ENCODE measurements at places on chromosomes 7 and 10.
A peak's percentile ranks its signal among the peaks of the same experiment; 100 is the strongest.

DNA sequence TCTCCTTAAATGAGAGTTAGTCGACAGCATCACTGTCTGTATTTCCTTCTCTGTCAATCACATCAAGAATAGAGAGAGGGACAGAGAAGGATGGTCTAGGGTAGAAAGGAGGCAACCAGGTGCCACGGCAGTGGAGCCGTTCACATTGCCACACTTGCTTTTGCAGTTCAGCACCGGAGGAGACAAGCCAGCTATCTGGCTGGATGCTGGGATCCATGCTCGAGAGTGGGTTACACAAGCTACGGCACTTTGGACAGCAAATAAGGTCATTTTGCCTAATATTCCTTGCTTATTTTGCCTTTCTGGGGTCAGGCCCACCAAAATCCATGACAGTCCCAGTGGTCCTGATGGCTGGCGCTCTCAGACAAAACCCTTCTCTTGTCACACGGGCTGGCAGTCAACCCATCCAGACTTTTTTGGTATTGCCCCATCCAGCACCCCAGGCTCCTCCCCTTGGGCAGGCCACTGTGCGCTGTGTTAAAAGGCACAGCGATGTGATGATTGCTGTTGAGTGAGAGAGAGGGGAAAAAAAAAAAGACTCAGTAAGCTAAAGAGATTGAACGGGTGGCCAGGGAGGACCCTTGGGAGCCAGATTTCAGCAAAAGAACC lies 8.4 kb downstream of the CPA2 start:
- DNase-seq: peak; percentile 40

DNA sequence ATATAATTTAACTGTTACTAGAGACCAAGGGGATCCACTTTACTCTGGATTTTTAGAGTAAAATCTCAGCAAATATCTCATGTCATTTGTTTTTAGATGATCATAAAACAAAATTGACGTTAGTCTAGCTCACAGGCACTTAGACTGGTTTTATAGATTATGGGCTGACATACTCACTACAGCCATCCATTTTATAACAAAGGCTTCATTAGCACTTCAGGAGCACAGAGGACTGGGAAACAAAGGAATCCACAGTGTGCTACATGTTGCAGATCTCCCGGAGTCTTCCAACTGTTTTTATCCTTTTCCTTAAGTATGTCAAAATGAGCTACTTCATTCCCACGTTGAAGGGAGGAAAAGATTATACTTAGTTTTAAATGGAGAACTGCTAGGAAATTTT lies 15.9 kb upstream of the SCRN1 start:
- DNase-seq: no peak

GRCh38 chr10:70781461-70782051 lies 3.6 kb downstream of the TBATA start:
- no peak for DNase-seq

DNA sequence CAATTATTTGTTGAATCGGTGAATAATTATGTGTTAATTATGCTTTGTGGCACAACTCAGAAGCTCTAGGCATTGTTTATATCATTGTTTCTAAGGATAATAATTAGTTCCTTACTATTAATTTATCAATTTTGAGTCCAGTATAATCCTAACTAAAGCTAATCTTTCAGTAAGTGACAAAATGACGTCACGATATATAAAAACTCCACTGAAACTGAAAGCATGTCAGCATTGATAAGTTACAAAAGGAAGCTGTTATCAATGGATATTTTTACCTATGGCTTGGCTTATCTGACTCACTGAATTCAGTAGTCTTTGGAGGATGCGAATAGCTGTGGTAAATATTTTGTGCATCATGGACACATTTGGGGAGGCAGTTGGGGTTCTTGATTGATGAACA lies 793.1 kb downstream of the NXPH1 start:
- DNase-seq: no peak

DNA sequence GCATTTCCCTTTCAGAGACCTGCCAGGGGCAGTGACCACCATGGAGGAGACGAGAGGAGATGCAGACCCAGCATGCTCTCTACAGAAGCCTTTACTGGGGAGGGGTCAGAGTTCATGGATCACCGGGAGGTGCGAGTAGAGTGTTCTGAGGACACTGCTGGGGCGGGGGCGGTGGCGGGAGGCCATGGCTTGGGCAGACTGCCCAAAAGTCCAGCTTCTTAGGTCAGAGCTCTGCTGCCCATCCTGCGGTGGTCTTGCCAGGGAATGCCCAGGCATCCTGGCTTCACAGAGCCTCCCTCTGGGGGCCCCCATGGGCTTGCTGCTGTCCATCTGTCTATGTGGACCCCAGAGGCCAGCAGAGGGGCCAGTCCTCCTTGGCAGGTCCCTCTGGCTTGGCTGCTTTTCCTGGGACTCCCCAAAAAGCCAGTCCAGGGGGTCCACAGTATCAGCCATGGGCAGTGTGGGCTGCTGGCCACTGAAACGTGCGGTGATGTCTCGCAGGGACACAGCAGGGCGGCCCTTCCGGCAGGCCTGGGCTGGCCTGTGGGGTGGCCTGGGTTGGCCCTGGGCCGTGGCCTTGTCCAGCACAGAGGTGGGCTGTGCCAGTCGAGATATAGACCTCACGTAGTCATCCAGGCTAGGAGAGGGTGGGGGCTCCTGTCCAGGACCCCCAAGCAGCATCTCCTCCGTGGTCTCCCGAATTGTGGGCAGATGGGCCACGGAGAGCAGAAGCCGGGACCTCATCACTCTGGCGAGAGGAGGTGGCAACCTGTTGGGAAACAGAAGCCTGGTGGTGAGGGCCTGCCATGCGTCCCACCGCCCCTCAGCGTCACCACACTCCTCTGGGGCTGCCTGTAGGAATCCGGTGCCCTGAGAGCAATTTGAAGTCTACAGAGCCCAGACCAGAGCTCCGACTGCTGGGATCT lies 1.1 kb downstream of the DEPP1 start:
- no peak for DNase-seq

DNA sequence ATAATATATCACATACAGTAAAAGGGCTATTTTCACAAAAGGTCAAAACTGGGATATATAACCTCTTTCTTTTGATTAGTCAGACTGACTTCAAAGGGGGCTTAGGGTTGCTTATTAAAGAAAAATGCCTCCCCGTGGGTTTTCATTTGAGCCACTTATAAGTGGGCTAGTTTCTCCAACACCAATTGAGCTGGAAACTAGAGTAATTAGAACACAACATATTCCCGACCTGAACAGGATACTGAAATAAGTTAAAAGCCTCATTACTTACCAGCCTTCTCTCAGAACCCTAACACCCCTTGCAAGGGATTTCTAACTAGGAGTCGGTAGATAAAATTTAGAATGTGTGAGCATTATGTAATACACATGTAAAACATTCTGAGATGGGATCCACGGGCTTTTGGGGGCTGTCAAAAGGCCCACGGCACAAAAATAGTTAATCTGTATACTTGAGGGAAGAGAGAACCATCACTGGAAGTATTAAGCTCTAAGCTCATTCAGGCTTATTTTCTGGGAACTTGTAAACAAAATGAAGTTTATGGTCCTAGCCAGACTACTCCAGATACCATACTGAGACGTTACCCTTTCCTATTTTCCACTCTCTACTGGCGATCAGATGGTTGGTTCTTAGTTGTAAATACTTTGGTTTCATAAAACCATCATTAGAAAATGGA lies 29.3 kb upstream of the KMT2E start:
- no peak for DNase-seq

- no peak for DNase-seq
Observed at GRCh38 chr7:36153571-36154097, 580 bp downstream of the EEPD1 start.

- peak; percentile 28 for DNase-seq
Observed at GRCh38 chr10:29344073-29344820, 55.4 kb downstream of the LYZL1 start.

DNA sequence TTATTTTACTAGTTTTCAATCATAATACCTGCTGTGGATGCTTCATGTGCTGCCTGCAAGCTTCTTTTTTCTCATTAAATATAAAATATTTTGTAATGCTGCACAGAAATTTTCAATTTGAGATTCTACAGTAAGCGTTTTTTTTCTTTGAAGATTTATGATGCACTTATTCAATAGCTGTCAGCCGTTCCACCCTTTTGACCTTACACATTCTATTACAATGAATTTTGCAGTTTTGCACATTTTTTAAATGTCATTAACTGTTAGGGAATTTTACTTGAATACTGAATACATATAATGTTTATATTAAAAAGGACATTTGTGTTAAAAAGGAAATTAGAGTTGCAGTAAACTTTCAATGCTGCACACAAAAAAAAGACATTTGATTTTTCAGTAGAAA lies 103.0 kb downstream of the PTEN start:
- no peak for DNase-seq

GRCh38 chr10:126227762-126228134 lies 160.5 kb downstream of the ADAM12 start:
- DNase-seq: no peak

DNA sequence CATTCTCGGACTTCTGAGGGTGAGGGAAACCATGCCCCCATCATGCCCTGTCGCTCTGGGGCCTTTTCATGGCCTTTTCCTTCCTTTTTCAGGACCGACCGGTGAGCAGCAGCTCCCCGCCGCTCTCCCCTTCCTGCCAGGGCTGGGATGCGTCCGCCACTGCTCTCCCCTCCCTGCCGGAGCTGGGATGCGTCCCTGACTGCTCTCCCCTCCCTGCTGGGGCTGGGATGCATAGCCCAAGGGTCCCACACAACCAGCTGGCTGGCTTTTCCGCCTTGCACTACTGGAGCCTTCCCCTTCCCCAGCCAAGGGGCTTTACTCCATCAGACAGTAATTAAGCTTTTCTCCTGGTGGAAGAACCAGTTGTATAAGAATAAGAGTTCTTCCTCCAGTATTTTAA lies 129.7 kb upstream of the COBL start:
- peak; percentile 28 for DNase-seq

Data from mesendoderm (in vitro differentiated cells).